ENCODE measurements at places on chromosomes 12 and 14.

DNA sequence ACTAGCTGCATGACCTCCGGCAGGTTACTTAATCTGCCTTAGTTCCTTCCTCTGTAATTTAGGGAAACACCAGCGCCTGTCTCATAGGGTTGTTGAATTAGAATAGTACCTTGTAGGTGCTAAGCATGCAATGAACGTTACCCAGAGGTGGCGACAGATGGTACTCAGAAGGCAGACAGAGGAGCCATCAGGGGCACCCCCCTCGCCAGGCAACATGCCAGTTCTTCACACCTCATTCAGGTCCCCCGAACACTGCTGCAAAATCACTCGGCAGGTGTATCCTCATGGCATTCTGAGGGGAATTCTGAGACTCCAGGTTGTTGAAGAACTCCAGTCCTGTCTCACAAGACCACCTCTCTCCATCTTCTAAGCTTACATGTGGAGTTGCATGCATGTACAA lies 10.1 kb downstream of the ISM2 start:
- DNase-seq: no peak

DNA sequence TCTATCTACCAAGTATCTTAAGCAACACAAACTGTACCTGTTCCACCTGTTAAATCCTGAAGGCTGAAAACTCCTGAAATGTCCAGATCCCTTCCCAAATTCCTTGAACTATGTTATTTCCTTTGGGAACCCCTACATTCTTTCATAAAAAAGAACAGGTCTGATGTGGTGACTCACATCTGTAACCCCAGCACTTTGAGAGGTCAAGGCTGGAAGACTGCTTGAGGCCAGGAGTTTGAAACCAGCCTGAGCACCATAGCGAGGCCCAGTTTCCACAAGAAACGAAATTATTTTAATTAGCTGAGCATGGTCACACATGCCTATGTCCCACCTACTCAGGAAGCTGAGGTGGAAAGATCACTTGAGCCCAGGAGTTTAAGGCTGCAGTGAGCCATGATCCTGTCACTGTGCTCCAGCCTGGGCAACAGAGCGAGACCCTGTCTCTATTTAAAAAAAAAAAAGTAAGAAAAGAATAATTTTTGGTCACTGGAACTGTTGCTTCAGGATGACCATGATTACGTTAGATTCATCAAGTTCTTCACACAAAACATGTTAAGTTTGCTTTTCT lies 84.3 kb downstream of the PHLDA1 start:
- no peak for DNase-seq

GRCh38 chr14:25118671-25119070 lies 68.7 kb upstream of the STXBP6 start:
- DNase-seq: no peak

- peak; percentile 86 for DNase-seq
These were observed 3.4 kb downstream of the BMP4 start for GRCh38 chr14:53953002-53953827.

DNA sequence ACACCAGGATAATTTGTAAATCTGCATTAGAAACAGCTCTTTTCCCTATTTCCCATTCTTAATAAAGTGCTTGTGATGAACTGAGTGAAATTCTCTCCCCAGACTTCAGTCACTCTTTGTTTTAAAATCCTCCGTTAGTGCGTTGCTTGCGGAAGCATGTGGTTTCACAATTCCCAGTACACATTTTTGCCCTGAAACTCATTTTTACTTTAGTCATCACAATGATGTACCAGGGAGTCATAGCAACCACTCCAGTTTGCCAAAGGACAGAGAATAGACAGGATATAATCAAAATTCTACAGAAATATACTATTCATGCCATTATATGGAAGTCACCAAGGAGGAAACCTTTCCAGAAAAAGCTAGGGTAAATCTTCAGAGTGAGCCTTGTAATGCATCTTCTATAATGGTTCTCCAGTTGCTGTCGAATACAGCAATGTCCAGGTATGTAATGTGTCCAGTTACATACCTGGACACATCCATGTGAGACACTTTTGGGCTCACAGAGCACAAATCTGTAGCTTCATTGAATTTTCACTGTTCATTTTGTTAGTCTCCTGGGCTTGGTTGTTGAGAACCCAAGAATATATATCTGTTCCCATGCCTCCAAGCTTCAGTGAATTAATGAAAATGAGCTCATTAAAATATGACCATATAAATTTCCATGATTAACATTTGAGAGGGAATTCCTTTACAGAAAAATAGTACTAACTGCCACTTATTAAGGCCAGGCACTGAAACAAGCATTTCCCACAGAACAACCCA lies 57.8 kb downstream of the GPR135 start:
- no peak for DNase-seq
